ENCODE measurements at places on chromosomes 5 and 9. TPM values are rescaled to one million over a fixed set of nuclear protein-coding genes. Genes with fewer than 3 reads are reported as not detected.

ARRDC3 gene
- 261 TPM for total RNA-seq

- DNase-seq, result no peak
These were observed 5.5 kb downstream of the PTBP3 start for GRCh38 chr9:112327718-112328450.

DNA sequence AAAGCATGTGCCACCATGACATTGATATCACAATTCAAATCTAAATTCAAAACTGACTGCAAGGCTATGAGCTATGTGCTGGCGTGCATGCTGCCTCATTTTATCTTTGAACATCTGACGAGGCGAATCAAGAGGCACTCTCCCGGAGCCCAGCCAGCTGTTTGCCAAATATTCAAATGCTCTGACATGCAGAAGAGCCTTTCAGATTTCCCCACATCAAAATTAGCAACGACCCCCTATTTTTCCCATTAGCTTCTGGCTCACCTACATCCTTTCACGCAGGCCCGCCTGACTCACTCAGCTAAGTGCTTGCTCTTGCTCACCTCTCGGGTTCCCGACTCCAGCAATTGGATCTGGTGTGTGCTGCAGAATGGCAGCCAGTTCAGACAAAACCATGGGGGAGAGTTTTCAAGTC is 159.0 kb downstream of the NR2F1-AS1 start:
- DNase-seq, result no peak

DNA sequence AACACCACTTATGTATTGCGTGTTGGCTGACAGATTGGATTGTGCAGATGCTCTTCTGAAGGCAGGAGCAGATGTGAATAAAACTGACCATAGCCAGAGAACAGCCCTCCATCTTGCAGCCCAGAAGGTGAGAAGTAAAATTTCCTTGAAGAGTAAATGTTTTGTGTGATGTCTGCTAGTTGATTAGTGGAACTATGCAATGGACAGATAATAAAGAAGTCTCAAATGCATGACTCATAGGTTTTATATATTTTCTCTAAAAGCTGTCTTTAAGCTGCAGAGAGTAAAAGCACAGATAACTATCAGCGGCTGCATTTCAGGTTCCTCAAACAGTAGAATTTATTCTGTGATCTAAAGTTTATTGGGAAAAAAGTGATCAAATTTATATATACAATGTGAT is 27.4 kb downstream of the INVS start:
- no peak for DNase-seq

LHX6 gene
- total RNA-seq, result 2.2 TPM

Data from urinary bladder (tissue), 4 donors.